Activated CD4-positive, alpha-beta T cell treated with anti-CD3 and anti-CD28 coated beads, Interleukin-2, amount 50 U/mL, for 1 hour (primary cell): ENCODE measurements at places on chromosomes 12 and 14.

- no peak for DNase-seq
Measured at GRCh38 chr14:24504425-24504950, 3.6 kb downstream of the CMA1 start.

DNA sequence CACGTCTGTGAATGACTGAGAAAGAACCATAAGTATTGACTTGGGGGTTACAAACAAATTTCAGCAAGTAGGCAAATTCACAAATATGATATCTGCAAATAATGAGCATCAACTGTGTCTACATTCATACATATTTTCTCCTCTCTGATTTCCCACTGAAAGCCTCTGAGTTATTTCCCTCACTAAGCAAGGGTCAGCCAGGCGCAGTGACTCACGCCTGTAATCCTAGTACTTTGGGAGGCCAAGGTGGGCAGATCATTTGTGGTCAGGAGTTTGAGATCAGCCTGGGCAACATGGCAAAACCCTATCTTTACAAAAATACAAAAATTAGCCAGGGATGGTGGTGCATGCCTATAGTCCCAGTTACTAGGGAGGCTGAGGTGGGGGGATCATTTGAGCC, 80.8 kb downstream of the SLC25A21 start:
- DNase-seq: no peak

GRCh38 chr12:88951860-88952561, 371.7 kb upstream of the KITLG start:
- no peak for DNase-seq

DNA sequence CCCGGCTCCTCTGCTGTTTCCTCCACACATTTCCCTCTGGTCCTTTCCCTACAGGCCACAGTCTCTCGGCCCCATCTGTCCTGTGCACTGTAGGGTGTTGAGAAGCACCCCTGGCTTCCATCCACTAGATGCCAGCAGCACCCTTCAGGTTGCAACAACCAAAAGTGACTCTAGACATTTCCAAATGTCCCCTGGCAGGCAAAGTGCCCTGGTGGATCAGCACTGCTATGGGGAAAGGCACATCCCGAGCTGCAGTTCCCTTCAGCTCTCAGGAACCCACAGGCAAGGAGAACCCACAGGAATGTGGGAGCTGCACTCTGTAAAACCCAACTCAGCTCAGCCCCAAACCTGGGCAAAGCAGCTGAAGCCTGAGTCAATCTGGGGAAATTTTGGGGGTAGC, 77.0 kb downstream of the RBM19 start:
- DNase-seq: no peak

DNA sequence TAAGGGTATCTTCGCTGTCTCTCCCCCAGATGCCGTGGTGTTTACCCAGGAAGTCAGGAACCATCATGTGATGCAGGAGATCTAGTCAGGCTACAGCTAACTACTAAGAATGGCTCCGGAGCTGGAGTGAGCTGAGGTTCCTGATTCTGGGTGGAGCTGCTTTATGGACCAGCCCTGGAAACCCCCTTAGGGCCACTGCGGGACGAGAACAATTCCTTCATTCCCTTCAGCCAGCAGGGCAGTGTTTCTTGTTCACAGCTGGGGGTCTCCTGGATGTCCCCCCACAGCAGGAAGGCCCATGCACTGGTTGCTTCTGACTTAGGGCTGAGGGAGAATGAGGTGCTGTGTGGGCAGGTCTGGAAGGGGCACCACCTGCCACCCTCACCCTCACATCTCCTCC, 199.3 kb downstream of the ADGRD1 start:
- no peak for DNase-seq
